ENCODE measurements at places on chromosomes 13 and 19.

DNA sequence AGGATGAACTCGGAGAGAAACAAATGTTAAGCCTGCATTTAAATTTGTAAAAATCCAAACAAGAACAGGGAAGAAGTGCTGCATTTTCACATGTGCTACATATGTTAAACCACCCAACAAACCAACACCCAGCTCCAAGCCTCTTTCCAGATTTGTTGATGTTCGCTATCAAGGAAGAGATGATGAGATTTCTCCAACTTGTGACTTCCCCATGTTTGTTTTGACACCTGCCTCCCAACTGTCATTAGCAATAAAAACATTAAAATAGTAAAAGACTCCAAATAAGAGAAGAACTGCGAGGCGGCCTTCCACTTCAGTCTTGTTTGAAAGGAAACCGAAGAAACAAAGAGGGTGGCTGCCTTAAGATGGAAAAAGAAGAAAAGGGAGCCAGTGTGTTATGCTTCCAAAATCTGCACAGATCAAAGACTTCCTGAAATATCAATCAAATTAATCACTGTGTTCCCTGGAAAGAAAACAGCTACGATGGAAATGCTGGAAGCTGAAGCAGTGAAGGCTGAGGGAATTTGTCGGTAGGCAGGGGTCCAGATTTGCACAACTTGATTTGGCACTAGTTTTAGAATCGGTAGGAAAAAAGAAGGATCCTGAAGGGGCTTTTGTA, 14.0 kb upstream of the GGACT start:
- DNase-seq: no peak

GRCh38 chr13:52160053-52160452, 656 bp upstream of the NEK3 start:
- no peak for DNase-seq

DNA sequence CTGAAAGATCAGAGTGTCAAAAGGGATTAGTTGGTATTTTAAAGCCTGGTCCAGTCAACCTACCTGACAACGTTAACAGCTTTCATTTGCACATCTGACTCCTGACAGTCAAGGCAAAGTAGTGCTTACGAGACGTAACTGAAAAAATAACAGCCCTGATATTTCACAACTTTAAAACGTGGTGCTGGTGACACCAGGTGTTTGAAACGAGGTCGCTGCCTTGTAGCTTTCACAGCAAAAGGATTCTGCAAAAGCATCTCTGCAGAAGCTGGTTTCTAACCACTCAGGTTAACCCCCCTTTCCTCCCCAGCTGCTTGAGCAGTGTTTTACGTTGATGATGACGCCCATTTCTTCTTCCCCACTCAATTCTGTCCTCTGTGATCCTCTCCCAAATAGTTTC, 23.3 kb downstream of the GGACT start:
- no peak for DNase-seq

DNA sequence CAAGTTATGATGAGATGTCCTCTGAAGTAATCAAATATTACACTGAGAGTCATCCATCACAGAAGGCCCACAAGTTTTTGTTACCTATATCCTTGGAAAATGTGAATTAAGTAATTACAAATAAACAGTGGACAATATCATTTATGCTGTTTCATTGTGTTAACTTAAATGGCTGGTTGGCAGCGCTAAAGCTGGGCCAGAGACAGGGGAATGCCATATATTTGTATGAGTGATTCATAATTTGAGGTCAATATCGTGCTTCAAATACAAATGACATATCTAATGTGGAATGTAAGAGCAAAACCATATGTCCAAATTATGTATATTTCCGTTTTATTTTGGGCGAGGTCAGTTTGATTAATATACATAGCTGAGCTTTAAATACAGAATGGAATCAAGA, 1556.2 kb downstream of the SLITRK5 start:
- DNase-seq: no peak

GRCh38 chr19:52664461-52664860, 26.3 kb upstream of the ZNF83 start:
- no peak for DNase-seq

- no peak for DNase-seq
Observed at GRCh38 chr19:44875666-44876451, 15.2 kb upstream of the TOMM40 start.
